ENCODE measurements at places on chromosomes 2 and 18.
A peak's percentile ranks its signal among the peaks of the same experiment; 100 is the strongest.

GRCh38 chr2:40665493-40666232 lies 213.8 kb upstream of the SLC8A1 start:
- no peak for DNase-seq

- DNase-seq, result no peak
Measured at GRCh38 chr2:121595012-121595891, 54.0 kb downstream of the CLASP1 start.

DNA sequence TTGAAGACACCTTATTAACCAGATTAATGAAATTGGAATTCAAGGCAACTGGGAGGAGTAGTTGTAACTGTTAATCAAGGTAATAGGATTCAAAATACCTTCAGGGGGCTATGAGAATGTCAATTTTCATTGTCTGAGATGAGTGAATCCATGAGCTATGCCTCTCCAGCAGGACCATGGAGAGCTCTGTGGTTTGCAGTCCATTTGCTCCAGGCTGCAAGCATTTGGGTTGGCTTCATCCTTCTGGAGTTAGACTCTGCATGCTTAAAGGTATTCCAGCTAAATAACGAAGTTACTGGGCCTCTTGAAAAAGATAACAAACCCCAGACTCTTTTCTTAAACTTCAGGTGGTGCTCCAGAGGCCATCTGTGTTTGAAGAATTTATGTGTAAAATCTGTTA lies 207.1 kb upstream of the SLC8A1 start:
- DNase-seq, result no peak

DNA sequence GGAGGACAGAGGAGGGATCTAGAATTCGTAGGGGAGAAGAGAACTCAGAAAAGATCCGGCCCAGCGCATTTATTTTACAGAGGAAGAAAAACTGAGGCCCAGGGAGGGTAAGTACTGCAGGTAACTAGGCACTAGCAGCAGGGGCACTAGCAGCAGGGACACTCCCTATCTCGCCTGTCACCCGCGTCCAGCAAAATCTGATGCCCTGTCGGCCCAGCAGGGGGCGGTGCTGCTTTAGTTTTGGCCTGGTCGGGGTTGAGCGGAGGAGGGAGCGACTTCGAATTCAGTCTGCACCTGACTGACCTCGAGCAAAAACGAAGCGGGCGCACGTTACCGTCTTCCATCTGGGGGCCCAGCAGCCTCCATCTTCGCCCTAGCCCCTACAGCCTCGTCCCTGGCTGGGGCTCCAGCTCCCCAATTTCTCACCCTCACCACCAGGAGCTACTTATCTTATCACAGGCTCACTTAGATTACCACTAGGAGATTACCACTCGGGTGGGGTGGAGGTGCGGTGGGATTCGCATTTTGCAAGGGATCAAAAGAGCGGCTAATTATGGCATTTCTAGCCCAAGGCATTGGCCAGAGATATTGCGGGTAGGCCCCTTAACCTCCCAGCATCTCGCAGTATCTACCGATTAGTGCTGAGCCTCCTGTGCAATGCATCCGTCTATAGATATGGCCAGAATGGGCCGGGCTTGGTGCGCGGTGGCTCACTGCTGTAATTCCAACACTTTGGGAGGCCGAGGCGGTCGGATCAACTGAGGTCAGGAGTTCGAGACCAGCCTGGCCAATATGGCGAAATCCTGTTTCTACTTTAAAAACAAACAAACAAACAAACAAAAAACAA lies 17.8 kb upstream of the CD8A start:
- peak; percentile 91 for DNase-seq

DNA sequence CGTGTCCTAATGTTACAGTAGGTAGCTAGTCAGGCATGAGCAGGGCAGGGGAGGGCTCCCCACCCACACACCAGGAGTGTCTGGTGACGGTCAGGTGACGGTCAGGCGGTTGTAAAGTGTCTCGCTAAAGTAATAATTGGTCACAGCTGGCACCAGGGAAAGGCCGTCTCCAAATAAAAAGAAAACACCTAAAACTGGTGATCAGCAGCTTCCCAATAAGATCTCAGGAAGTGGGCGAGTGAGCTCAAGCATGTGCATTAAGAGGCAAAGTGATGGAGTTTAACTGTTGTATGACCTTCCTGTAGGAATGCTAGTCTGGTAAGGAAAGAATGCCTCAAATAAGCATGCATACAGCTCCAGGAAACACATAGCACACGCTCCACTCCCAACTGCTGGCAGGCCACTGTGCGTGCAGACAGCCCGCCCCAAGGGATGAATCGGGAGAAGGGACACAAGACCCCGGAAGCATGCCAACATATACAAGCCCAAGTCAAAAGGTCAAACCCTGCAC lies 177.1 kb downstream of the RNF144A start:
- no peak for DNase-seq

- no peak for DNase-seq
Measured at GRCh38 chr18:48756511-48757226, 194.1 kb downstream of the SMAD7 start.

GRCh38 chr2:159213296-159213695 lies 73.2 kb downstream of the WDSUB1 start:
- no peak for DNase-seq

DNA sequence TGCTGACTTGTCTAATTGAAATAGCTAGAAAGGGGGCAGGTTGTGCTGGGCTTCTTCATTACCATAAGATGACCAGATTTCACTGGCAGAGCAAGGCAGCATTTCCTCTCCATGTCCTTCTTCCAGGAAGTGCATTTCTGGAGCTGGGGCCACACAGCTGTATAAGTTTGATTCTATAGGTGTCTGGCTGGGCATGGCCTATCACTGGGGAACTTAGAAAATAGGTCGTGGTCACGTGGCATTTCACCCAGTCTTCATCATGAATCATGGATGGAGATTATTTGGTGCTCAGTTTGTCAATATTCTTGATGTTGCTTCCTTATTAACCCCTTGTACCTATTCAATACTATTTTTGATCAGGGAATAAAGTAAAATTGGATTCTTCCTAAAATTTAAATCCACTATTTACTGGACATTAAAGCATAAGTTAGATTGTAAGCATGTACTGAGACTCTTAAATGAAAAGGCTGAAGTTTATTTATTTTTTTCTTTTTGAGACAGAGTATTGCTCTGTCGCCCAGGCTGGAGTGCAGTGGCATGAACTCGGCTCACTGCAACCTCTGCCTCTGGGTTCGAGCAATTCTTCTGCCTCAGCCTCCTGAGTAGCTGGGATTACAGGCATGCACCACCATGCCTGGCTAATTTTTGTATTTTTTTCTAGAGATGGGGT lies 49.5 kb upstream of the TMEM87B start:
- no peak for DNase-seq
